NCI-H1694 (cell line): ENCODE measurements at places on chromosomes 5 and 9.

DNA sequence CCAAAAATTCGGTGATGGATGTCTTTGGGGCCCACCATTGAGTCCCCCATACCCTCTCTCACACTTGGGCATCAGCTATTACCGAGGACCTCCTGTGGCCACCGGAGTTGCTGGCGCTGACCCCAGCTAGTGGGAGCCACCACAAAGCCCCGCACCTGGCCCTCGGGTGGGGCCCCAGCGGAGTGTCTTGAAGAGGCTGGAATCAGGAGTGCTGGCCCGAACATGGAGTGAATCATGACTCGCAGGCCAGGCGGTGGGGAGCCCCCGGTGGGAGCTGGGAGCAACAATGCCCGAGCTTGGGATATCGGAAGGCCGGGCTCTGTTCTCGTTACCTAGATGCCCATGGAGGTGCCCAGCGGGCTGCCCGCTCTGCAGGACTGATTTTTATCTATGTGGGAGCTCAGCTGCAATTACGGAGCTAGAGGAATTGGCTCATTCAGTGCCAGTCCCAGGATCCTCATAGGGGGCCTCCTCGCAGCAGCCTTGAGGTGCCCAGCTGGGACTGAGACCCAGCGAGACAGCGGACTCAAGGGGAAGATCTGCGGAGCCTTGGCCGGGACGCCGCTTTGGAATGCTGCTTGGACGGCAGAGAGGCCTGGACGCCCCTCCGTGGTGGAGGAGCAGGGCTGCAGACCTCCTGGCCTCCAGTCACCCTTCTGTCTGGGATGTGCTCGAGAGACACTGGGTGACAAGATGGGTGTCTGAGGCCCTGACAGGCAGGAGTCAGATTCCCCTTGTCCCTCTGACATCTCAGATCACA, 70.8 kb downstream of the PSMB7 start:
- DNase-seq = no peak

DNA sequence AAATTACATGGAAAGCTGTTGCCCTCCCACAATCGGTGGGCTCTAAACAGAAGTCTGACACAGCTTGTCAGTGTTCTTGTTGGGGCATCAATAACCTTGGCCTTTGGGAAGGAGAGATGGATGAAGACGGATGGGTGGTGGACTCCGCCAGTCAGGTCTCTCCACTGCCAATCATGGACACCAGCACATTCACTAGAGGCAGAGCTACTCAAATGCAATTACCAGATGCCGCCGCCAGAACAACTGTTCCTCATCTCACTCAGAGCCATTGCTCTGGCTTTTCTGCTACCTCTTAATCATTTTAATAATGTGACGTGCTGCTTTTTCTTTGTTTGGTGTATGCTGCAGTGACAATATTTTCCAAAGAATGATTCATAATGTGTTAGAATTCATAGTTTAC, 27.9 kb upstream of the SEMA5A start:
- no peak for DNase-seq

DNA sequence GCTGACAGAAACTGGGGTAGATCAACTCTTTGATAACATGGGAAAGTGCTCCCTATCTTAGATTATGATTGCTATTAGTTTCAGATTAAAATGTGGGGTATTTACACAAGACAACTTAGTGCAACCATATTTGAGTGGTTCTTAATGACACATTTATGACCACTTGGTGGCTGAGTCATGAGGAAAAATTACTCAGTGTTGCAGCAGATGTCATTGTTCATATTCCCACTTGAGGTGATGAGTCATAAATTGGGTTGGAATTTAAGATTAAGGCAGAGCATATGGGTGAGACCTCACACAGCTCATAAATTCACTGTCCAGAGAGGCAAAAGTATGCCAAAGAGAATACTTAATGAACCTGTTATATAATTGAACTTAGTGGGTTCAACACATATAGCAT, 408.3 kb downstream of the DMRT2 start:
- DNase-seq = no peak

GRCh38 chr9:87504938-87505337, 7.3 kb downstream of the DAPK1 start:
- DNase-seq = no peak

GRCh38 chr9:89724659-89725058, 119.8 kb downstream of the GADD45G start:
- no peak for DNase-seq

DNA sequence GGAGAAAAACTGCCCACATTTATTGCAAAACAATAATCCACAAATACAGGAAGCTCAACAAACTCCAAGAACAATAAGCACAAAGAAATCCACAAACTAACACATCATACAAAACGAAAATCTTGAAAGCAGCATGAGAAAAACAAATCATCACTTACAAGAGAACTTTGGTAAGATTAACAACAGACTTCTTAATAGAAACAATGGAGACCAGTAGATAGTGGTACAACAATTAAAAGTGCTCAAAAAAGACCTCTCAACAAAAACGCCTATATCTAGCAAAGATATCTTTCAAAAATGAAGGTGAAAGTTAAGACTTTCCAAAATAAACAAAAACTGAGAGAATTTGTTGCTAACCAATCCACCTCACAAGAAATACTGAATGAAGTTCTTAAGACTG, 38.4 kb downstream of the CDKL3 start:
- no peak for DNase-seq

GRCh38 chr9:101601904-101602765, 7.4 kb upstream of the PPP3R2 start:
- DNase-seq = peak; percentile 47

- DNase-seq = no peak
Observed at GRCh38 chr9:33946779-33947535, 101.7 kb downstream of the UBAP2 start.

- no peak for DNase-seq
Observed at GRCh38 chr5:83688281-83688680, 32.4 kb downstream of the HAPLN1 start.

- no peak for DNase-seq
Observed at GRCh38 chr9:69137311-69137710, 36.8 kb upstream of the TJP2 start.

DNA sequence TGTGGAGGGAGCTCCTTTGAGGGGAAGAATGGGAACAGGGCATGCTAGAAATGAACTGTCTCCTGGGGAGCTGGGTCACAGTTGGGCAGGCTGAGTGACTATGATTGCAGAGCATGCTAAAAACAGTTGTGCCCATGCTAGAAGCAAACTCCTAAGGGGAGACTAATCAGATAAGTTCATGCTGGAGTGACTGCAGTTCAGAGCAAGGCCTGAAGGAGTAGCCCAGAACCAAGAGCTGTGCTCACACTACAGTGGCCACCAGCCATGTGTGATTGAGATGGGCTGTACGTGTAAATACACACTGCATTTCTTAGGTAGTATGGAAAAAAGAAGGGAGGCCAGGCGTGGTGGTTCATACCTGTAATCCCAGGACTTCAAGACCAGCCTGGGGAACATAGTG, 10.3 kb upstream of the AK1 start:
- no peak for DNase-seq

- DNase-seq = no peak
Observed at GRCh38 chr5:138832218-138832617, 42.9 kb downstream of the LRRTM2 start.

DNA sequence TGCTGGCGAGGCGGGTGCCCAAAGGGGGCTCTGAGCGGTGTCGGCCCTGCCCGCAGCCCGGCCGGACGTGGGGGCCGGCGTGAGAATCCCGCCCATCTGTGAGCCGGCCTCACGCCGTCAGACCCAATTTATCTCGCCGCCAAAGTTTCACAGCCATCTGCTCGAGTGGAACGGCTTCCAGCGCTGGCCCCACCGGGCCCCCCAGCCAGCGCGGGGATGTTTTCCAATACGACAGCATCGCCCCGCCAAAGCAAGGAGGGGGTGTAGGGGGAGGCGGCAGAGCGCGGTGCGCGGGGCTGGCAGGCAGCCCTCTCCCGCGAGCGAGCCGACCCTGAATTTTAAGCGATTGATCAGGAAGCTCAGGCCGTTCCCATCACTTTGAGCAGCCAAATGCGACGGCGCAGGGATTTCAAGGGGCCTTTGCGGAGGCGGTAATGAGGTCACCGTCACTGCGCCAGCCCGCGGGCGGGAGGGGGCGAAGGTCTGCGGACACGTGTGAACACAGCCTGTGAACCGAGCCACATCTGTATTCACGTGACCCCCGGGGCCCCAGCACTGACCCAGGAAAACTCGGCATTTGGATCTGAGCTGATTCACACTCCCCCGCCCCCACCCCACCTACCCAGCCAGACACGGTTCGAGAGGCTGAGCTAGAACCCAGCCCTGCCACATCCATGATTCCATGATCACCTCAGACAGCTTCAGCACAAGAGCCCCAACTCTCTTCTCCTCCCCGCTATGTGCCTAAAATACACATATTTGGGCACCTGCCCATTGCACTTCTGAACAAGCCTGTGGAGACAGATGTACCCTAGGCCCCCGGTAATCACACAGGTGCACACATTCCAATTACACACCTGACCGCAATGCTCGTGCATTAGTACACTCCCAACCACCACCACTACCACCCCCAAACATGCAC, 47.8 kb upstream of the PSD2 start:
- peak; percentile 69 for DNase-seq

- no peak for DNase-seq
Observed at GRCh38 chr5:168159425-168159824, 132.0 kb upstream of the WWC1 start.

DNA sequence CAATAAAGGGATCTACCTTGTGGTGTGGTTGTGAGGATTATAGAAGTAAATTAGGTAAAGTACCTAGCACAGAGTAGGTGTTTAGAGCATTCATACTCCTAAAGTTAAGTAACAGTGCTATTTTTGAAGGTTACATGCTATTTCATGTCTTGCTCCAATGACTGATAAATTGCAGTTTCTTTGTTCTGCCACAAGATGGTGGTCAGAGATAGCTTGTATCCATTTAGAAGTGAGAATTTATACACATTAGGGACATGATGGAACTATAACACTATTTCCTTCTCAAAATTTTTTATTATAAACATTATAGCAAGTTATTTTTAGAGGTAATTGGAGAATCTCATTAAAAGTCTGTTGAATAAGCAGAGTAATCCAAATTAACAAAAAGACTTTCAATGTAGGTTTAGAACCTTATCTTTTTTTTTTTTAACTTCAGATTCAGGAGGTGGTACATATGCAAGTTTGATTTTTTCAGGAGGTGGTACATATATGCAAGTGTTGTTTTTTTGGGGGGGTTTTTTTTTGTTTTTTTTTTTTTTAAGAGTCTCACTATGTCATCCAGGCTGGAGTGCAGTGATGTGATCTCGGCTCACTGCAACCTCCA, 17.1 kb downstream of the MTREX start:
- peak; percentile 9 for DNase-seq

GRCh38 chr9:118595719-118596305, 773.4 kb downstream of the BRINP1 start:
- DNase-seq = peak; percentile 44

- DNase-seq = peak; percentile 41
Observed at GRCh38 chr9:8895861-8896224, 1096.3 kb upstream of the DMAC1 start.

GRCh38 chr5:35103637-35104299, 56.0 kb upstream of the AGXT2 start:
- no peak for DNase-seq

- no peak for DNase-seq
Observed at GRCh38 chr9:130473566-130473965, 28.8 kb downstream of the ASS1 start.

GRCh38 chr5:161685461-161685860, at the start of gene GABRA6:
Gene GABRA6, plus strand, starts transcription at chr5:161685721. Its CDS starts 269 bp downstream, at chr5:161685990.
- no peak for DNase-seq

DNA sequence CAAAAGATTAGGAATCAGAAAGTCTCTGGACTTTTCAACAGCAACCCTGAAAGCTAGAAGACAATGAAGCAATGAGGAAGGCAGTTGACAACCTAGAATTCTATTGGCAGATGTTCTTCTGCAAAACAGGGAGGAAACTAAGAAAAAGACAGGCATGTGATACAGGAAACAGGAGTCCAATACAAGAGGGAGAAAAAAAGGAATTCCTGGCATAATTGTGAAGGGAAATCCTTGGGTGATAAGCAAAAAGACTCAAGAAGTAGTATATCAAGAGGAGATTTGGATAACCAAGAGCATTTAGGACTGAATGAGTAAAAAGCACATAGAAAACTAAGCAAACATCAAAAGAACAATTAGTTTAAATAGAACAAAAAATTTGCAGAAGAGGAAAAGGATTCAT, 58.6 kb downstream of the LPAR1 start:
- no peak for DNase-seq

DNA sequence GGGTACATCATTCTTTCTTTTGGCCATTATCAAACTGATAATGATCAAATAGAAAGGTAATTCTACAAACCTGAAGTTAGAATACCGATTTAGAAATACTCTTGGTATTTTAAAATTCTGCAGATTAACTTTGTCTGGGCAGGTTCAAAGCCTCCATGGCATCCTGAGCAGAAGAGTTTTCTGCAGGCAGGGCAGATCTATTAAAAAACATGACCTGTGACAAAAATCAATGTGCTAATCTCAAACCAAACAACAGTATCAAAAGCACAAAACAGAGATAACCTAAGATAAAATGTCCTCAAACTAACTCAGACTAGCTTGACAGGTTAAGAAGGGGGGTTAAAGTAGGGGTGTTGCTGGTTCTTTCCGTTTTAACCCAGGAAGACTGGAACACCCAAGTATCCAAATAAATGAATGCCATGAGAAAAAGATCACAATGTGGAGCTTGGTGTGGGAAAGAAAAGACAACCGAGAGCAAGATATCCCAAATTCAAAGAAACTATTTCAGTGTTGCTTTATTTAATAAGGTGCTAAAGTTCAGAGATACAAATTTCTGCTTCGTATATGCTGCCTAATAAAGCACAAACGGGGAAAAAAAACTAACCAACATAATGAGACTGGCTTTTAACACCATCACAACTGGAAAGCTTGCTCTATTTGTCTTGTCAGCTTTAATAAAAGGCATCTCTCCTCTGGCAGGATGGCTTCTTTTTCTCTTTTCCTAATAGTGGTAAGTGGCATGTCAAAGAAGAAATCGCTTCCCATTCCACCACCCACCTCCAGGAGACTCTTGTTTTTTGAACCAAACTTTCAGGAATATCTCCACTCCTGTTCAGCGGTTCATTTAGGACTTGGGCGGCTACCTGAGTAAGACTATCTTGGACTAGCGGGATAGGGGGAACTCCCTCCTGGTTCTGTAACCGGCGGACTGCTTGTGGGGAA, 2.3 kb downstream of the EFNA5 start:
- DNase-seq = peak; percentile 2

DNA sequence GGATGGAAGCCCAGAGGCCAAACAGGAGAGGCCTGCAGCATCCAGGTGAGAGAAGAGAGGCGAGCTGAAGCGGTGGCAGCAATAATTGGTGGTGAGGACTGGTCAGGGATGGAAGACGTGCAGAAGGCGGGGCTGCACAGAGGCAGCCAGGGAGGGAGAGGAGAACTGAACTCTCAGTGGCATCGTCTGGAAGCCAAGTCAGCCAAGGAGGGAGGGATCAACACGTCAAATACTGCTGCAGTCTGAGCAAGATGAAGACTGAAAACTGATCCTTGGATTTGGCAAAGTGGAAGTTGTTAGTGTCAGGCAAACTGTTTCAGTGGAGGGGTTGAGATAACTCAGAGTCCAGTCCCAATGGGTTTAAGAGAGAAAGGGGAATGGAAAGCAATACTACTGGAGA, 145.4 kb downstream of the CDK5RAP2 start:
- DNase-seq = no peak

- DNase-seq = no peak
Observed at GRCh38 chr9:125991886-125992529, 244.8 kb downstream of the PBX3 start.

- DNase-seq = no peak
Observed at GRCh38 chr5:132830436-132831094, at the start of gene SHROOM1. Gene SHROOM1, minus strand, starts transcription at chr5:132830647. Its CDS starts 4,507 bp downstream, at chr5:132826140.
